Ureter (tissue), 1 donor: ENCODE measurements at places on chromosomes 2 and 18. TPM values are rescaled to one million over a fixed set of nuclear protein-coding genes. Genes with fewer than 3 reads are reported as not detected.

DNA sequence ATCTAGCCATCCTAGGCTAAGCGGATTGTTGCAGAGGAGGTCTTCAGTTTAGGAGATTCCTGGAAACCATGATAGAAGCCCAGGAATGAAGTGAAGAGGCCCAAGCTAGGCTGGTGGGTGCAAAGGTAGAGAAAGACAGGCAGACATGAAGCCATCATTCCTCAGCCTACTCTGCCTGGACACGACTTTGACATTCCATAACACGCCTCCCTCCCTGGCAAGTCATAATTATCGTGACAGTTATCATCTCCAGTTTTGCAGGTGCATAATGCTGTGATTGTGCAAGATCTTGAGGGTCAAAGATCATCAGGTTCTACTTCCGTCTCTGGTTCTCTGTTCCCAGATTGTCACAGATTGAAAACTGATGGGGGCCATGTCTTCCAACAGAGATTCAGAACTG is 15.2 kb upstream of the FZD5 start:
- no peak for DNase-seq

- no peak for DNase-seq
These were observed 106.0 kb upstream of the RAB12 start for GRCh38 chr18:8503248-8503647.

DNA sequence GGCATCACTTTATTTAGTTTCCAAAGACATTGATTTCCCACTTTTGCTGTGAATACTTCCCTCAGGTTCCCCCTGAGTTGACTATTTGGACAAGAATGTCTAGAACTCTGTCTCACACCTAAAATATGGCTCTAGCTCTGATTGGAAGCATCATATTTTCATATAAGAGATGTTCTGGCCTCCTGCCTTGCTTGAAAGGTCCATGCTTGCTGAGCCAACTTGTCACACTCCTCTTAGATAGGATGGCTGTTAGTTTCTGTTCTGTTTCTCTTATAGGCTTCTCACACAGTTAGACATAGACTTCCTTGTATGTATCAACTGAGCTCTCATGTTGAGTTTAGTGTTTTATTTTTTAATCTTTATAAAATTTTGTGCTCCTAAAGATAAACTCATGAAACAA is 87.1 kb downstream of the CNTNAP5 start:
- DNase-seq, result no peak

GRCh38 chr18:4146797-4147196 is 308.3 kb downstream of the DLGAP1 start:
- no peak for DNase-seq

CNRIP1 gene
- total RNA-seq, result 16.2 TPM

WNT10A gene
- total RNA-seq, result 4.0 TPM

- DNase-seq, result no peak
These were observed 47.6 kb downstream of the BCL11A start for GRCh38 chr2:60505880-60506260.

LOXHD1 gene
- total RNA-seq, result 0.29 TPM

- DNase-seq, result no peak
These were observed 151.0 kb downstream of the TPO start for GRCh38 chr2:1563943-1564891.

GRCh38 chr18:61331051-61331450 is 2.2 kb upstream of the CDH20 start:
- no peak for DNase-seq

DNA sequence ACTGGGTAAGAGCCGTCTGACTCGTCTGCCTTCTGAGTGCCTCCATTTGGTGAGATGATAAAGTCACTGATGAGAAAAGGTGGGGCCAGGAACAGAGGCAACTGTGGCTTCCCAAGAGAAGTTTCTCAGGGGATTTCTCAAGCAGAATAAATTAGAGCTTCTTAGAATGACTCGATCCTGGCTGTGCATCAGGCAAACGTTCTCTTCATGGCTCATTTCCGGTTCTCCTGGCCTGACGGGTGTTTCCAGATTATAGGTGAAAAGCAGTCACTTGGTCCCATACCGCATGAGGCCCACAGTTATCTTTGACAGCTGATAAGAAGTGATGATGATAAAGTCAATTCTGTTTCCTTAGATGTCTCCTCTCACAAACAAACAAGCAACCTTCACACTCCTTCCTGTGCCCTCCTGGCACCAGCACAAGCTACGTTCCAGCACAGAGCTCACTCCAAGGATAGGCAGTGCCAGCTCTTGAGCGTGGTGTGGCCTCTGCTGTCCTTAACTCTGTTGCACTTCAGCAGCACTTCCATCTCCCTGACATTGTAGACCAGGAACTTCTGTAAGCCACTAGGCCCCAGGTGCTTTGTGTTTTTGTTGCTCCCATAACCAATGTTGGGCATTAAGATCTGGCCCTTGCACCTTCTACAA is 37.8 kb upstream of the KCNF1 start:
- DNase-seq, result no peak

DNA sequence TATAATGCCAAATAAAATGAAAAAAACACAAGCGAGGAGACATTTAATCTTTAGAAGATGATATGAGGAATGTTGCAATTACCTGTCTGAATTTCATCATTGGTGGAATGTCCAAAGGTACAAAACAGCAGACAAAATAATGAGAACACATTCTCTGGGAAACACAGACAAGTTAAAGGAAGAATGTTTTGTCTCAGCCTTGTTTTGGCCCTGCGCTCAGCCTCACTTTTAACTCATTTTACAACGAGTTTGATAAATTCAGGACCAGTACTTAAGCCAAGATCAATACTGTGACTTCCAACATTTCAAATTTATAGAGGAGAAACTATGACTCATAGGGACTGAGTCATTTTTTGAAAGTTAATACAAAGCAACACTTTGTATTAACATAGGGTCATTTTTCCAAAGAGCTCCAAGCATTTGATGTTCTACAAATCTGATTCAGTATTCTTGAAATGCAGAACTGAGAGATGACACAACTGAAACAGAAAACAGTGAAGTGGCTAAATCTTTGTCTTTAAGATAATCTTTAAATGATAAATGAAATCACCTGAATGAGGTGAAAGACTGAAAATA is 833.2 kb upstream of the CHAC2 start:
- DNase-seq, result no peak

GRCh38 chr2:195318440-195319111 is 338.4 kb upstream of the SLC39A10 start:
- no peak for DNase-seq

- no peak for DNase-seq
These were observed 52.6 kb upstream of the UNC80 start for GRCh38 chr2:209719034-209719433.
